Mesothelial cell of epicardium (in vitro differentiated cells): ENCODE measurements at places on chromosomes 11 and 22.

- no peak overlapping the region for H3K4me3 ChIP-seq
- DNase-seq, result peak; percentile 33
- peaks cover 34% of the 10 kb centered on the region for H3K36me3 ChIP-seq
- H3K4me1 ChIP-seq, result peaks cover 12% of the 10 kb centered on the region
- peaks cover 2% of the 10 kb centered on the region for H3K27me3 ChIP-seq
Measured at GRCh38 chr11:117837070-117837776, 12.7 kb upstream of the FXYD2 start.

DNA sequence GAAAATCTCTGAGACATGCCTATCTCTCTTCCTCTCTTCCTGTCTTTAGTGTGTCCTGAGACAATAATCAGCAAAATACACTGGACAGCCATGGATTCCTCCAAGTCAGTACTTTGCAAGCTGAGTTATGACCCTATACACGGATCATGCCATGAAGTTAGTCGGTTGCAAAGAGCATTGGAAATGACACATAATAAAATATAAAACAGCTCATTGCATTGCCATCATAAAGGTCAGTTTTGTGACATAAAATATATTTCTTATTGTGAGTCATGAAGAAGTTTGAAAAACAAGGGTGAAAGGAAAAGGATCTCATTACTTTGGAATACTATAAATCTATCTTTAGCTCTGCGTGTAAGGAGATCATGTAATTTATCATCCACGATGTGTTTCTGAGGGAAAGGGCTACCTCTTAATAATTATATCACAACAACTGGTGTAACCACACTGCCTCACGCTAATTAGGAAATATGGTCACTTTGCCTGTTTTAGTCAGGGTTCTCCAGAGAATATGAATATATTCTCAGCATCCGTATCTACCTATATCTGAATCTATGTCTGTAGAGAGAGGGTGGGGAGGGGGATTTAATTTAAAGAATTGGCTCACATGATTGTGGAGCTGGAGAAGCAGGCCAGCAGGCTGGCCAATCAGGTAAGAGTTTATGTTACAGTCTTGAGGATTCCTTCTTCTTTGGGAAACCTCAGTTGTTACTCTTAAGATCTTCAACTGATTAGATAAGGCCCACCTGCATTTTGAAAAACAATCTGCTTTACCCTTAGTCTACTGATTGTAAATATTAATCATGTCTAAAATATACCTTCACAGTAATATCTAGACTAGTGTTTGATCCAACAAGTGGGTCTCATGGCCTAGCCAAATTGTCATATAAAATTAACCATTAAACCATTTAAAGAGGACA, 198.8 kb downstream of the FAT3 start:
- no peak for DNase-seq
- H3K4me3 ChIP-seq, result no peak overlapping the region
- H3K36me3 ChIP-seq, result peaks cover 14% of the 10 kb centered on the region
- H3K4me1 ChIP-seq, result peaks cover 15% of the 10 kb centered on the region

GRCh38 chr22:27669798-27670599, 131.6 kb downstream of the MN1 start:
- H3K4me1 ChIP-seq, result peaks cover 53% of the 10 kb centered on the region
- H3K36me3 ChIP-seq, result peaks cover 5% of the 10 kb centered on the region
- peak overlapping the region; percentile 67 for H3K27ac ChIP-seq
- H3K27me3 ChIP-seq, result no peaks in the 10 kb centered on the region
- H3K4me3 ChIP-seq, result no peak overlapping the region

DNA sequence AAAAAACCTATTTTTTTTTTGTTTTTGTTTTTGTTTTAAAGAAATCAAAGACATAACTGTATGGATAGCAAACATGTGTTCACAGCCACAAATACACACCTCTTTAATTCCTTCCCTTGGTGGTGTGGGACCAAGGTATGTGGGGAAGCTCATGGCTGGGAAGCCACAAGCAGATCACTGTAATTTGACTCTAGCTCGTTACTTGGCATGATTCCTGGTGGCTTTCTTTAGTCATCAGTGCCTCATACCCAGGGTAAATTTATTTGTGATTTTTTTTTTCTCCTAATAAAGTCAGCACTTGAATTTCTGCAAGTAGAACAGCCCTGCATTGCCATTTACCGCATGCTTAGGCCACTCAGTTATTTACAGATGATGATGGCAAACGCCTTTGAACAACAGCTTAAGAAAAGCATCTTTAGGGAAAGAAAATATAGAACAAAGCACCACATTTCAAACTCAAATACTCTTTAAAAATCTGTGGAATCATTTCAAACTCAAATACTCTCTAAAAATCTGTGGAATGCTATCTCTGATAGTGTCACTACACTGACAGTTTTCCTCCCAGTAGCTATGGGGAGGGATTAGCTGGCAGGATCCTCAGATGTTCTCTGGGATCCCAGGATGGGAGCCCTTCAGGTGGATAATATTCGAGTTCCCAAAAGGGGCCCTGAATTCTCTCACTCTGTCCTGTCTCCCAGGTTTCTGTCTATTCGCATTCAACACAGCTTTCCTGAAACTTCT, 687.2 kb downstream of the OPCML start:
- peaks cover 11% of the 10 kb centered on the region for H3K27me3 ChIP-seq
- no peak overlapping the region for H3K27ac ChIP-seq
- no peak for DNase-seq
- H3K4me1 ChIP-seq, result peaks cover 22% of the 10 kb centered on the region
- no peaks in the 10 kb centered on the region for H3K36me3 ChIP-seq

DNA sequence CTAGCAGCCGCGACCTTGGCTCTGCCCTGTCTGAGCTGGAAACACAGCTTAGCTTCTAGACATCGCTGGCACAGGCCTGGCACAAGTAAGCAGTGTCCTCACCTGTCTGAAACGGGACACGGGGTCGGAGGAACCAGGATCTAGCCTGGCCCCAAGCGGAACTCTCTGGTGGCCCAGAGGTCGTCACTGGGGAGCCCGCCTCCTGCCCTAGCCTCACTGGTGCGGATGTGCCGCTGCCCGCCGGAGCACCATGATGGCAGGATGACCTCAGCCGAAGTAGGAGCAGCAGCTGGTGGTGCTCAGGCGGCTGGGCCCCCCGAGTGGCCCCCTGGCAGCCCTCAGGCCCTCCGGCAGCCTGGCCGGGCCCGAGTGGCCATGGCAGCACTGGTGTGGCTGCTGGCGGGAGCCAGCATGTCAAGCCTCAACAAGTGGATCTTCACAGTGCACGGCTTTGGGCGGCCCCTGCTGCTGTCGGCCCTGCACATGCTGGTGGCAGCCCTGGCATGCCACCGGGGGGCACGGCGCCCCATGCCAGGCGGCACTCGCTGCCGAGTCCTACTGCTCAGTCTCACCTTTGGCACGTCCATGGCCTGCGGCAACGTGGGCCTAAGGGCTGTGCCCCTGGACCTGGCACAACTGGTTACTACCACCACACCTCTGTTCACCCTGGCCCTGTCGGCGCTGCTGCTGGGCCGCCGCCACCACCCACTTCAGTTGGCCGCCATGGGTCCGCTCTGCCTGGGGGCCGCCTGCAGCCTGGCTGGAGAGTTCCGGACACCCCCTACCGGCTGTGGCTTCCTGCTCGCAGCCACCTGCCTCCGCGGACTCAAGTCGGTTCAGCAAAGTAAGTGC, 871 bp downstream of the SLC35E4 start:
- H3K4me3 ChIP-seq, result peak overlapping the region; percentile 74
- no peaks in the 10 kb centered on the region for H3K27me3 ChIP-seq
- DNase-seq, result no peak
- H3K36me3 ChIP-seq, result peaks cover 2% of the 10 kb centered on the region

- no peaks in the 10 kb centered on the region for H3K27me3 ChIP-seq
- H3K27ac ChIP-seq, result peak overlapping the region; percentile 44
- no peak for DNase-seq
- H3K36me3 ChIP-seq, result peaks cover 34% of the 10 kb centered on the region
- peaks cover 4% of the 10 kb centered on the region for H3K4me1 ChIP-seq
Measured at GRCh38 chr22:38135133-38135706, 24.7 kb upstream of the BAIAP2L2 start.

GRCh38 chr11:30533445-30533947, 52.7 kb downstream of the MPPED2 start:
- peak overlapping the region; percentile 29 for H3K27ac ChIP-seq
- peaks cover 48% of the 10 kb centered on the region for H3K4me1 ChIP-seq
- no peak for DNase-seq
- H3K36me3 ChIP-seq, result peaks cover 11% of the 10 kb centered on the region
- H3K27me3 ChIP-seq, result no peaks in the 10 kb centered on the region

DNA sequence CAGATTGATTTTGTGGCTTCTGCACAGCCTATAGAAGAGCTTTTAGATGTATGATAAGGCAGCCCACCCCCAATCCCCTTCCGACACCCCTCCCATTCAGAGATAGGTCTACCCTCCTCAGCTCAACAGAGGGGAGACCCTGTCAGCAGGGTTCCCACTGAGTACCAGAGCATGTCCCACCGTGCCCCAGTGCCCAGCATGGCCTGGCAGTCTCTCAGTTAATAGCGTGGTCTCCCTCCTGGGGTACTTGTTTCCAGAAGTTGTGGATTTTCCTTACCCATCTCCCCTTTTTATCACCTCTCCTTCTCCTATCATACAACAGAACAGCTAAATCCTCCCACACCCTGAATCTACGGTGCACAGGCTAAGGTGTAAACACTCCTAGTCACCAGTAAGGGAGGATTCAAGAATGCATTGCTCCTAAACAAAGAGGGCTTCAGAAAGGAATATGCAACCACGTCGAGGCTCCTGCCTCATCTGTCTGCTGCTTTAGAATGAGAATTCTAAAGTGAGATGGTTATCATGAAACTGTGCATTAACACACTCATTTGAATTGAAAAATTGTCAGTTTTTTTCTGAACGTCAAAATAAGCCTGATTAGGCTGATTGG, 6.7 kb downstream of the PLAAT2 start:
- no peaks in the 10 kb centered on the region for H3K36me3 ChIP-seq
- no peak overlapping the region for H3K4me3 ChIP-seq
- peaks cover 12% of the 10 kb centered on the region for H3K4me1 ChIP-seq
- H3K27ac ChIP-seq, result no peak overlapping the region

- H3K27me3 ChIP-seq, result no peaks in the 10 kb centered on the region
- DNase-seq, result no peak
- H3K4me1 ChIP-seq, result peaks cover 30% of the 10 kb centered on the region
- no peak overlapping the region for H3K27ac ChIP-seq
- H3K36me3 ChIP-seq, result peaks cover 54% of the 10 kb centered on the region
- H3K4me3 ChIP-seq, result no peak overlapping the region
Measured at GRCh38 chr22:25478528-25478927, 85.9 kb upstream of the GRK3 start.

DNA sequence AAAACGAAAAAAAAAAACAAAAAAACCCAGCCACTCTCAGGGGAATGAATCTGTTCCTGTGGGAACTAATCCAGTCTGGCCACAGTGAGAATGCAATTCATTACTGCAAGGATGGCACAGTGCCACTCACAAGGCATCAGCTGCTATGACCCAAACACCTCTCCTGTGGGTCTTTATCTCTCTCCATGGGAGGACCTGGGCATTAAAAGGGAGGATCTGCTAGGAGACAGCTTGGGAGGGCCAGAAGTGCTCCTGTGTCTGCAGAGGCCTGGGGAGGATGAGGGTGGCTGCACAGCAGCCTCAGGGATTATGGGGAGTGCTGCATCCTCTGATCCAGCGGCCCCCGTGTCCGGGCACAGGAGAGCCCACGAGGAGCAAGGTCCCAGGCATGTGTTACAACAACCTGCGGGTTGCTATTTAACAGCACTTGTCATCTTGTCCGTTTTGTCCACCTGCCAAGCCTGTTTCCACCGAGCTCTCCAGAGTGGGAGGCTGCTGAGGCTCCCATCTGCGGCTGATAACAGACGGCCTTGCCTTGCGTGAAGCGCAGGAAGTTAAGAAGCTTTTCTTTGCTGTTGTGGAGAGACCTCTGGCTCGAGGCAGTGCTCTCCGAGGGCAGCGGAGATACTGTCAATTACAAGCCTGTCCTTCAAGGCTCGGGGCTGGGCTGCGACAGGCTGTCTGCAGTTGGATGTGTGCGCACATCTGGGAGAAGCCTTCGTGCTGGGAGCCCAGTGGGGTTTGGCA, 97.7 kb downstream of the NXPE2 start:
- H3K27me3 ChIP-seq, result peaks cover 58% of the 10 kb centered on the region
- H3K27ac ChIP-seq, result no peak overlapping the region
- H3K36me3 ChIP-seq, result no peaks in the 10 kb centered on the region

GRCh38 chr11:218815-219593, 11.5 kb downstream of the RIC8A start:
- H3K4me3 ChIP-seq, result no peak overlapping the region
- peaks cover 17% of the 10 kb centered on the region for H3K36me3 ChIP-seq
- no peaks in the 10 kb centered on the region for H3K4me1 ChIP-seq
- H3K27ac ChIP-seq, result no peak overlapping the region
- no peak for DNase-seq

- peaks cover 12% of the 10 kb centered on the region for H3K36me3 ChIP-seq
- H3K27me3 ChIP-seq, result no peaks in the 10 kb centered on the region
- DNase-seq, result no peak
Measured at GRCh38 chr11:105135883-105136282, 3.7 kb downstream of the CARD18 start.

- H3K36me3 ChIP-seq, result no peaks in the 10 kb centered on the region
- H3K27ac ChIP-seq, result no peak overlapping the region
- H3K4me3 ChIP-seq, result no peak overlapping the region
- H3K27me3 ChIP-seq, result peaks cover 55% of the 10 kb centered on the region
- DNase-seq, result no peak
- H3K4me1 ChIP-seq, result peaks cover 13% of the 10 kb centered on the region
Measured at GRCh38 chr11:65895482-65895981, 4.7 kb downstream of the FOSL1 start.

GRCh38 chr11:127448101-127448500, 447.5 kb upstream of the KIRREL3 start:
- no peak overlapping the region for H3K27ac ChIP-seq
- DNase-seq, result no peak
- no peak overlapping the region for H3K4me3 ChIP-seq
- peaks cover 4% of the 10 kb centered on the region for H3K27me3 ChIP-seq
- no peaks in the 10 kb centered on the region for H3K4me1 ChIP-seq
- H3K36me3 ChIP-seq, result no peaks in the 10 kb centered on the region

DNA sequence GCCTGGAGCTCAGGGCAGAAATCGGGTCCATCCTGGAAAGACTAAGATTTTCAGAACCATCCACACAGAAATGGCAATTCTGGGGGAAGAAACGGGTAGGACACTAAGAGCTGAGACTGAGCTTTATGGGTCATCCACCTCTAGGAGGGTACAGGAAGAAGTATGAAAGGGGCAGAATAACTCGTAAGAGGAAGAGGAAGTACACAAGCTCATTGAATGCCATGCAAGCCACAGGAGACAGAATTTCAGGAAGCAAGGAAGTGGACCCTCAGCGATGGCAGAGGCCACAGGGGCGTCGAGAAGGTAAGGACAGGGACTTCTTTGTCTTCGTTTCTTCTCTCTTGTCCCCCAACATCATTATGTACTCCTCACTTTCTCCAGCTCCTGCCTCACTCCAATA, 169.6 kb downstream of the MAML2 start:
- H3K4me1 ChIP-seq, result peaks cover 23% of the 10 kb centered on the region
- peaks cover 8% of the 10 kb centered on the region for H3K36me3 ChIP-seq
- no peak for DNase-seq
- no peak overlapping the region for H3K27ac ChIP-seq

DNA sequence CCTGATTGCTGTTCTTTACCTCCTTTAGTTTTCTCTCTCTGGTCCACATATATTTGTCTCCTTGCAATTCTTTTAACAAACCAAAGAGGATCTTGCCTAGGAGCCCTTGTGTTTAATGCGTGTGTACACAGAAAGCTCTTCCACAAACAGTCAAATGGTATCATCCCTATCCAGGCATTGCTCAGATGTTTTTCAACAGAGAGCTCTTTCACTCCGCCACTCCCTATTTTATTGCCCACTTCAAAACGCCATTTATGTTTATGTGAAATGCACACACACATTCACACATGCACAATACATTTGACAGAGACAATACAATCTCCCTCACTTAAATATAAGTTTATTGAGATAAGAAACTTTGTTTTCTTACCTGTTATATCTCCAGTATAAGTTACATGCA, 4.7 kb downstream of the OR5AP2 start:
- no peaks in the 10 kb centered on the region for H3K4me1 ChIP-seq
- no peaks in the 10 kb centered on the region for H3K36me3 ChIP-seq
- no peak overlapping the region for H3K27ac ChIP-seq
- H3K4me3 ChIP-seq, result no peak overlapping the region
- peaks cover 12% of the 10 kb centered on the region for H3K27me3 ChIP-seq
